ENCODE measurements at places on chromosomes 1 and 21.

GRCh38 chr1:53086491-53087070 is 24.6 kb downstream of the PODN start:
- DNase-seq = no peak

DNA sequence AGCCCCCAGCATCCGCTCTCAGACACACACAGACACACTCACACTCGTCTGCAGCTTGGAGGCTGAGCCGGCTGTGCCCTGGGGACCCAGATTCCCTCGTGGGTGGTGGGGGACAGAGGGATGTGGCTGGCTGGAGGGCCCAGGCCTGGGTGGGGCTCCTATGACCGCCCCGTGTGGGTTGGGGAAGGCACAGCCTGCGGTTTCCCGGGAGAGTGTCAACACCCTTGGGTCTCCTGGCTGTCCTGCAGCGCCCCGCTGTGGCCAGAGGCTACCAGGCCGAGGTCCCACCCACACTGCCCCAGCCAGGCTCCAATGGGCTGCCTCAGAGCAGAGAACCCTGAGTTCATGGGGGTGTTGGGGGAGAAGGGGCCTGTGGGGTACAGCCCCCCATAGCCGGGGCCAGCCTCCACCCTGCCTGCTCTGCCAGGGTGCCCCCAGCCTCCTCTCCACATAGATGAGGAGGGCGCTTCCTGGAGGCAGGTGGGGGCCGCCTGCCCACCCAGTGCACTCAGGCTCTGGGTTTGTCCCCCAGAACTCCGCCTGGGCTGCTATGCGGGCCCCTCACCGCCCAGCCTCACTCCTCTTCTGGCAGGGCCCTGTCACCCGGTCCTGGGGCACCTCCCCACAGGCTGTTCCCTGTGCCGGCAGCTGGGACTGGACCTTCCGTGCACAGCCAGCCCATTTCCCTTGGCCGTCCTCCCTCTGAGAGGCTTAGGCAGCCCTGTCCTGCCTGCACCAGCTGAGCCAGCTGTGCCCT is at the start of gene TTC34:
Gene TTC34 (minus strand): TSS at position 159 of the 757 bp plus-strand sequence. CDS start 866 bp downstream, outside the sequence.
- DNase-seq = peak; percentile 31

DNA sequence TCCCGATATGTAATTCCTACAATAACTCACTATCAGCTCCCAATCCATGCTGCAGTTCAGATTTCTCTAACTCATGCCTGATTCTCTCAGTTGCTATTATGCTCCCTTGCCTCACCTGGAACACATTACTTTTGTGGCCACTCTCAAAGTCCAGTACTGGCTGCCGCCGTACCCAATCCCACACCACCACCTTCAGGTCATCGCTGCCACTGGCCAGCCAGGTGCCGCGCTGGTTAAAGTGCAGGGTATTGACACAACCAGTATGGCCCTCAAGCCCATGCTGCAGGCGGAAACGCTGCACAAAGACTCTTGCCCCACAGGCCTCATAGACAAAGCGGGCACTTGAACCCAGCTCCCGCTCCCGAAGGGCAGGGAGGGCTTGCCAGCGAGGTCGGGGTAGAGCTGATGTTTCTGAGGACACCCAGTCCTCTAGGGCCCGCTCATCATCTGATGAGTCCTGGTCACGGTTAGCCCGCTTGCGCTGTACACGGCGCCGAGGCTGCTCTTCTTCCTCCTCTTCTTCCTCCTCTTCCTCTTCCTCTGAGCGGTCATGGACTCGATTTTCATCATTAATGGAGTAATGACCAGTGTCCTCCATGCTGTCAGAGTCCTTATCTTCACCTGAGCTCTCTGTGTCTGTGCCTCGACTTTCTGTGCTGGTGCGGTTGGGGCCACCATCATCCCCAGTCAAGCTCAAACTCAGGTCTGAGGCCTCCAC is 22.6 kb downstream of the DCAF8 start:
- DNase-seq = no peak

- no peak for DNase-seq
These were observed 146.7 kb downstream of the KCNT2 start for GRCh38 chr1:196461521-196461920.

- peak; percentile 47 for DNase-seq
These were observed 1.1 kb downstream of the AGTRAP start for GRCh38 chr1:11736746-11737639.

GRCh38 chr1:237025358-237026074 is 16.5 kb upstream of the RYR2 start:
- DNase-seq = no peak

GRCh38 chr21:45362748-45363145 is 42.2 kb upstream of the COL18A1 start:
- no peak for DNase-seq

DNA sequence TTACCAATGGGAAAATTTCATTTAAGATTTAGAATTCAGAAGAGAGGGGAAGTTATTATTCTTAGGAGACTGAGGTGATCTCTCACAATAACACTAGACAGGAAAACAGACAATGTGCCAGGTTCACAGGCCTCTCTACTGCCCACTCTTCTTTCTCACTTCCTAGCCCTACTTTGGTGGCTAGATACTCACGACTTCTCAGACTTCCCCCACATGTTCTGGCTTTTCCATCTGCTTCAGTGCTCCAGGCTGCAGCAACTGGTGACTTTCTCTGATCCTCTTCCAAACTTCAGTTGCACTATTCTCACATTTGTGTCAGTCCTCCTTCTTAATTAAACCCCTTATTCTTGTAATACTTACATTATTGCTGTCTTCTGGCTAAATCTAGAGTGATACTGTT is 208.7 kb upstream of the KCTD3 start:
- no peak for DNase-seq

- no peak for DNase-seq
These were observed 1.6 kb upstream of the ARTN start for GRCh38 chr1:43931711-43932660.

- no peak for DNase-seq
These were observed 3.2 kb upstream of the NBPF3 start for GRCh38 chr1:21436488-21437340.

GRCh38 chr1:169287280-169287679 is 80.3 kb downstream of the NME7 start:
- DNase-seq = no peak

GRCh38 chr1:186849826-186850225 is 21.1 kb downstream of the PLA2G4A start:
- DNase-seq = no peak

GRCh38 chr1:54989473-54989872 is 9.0 kb downstream of the TMEM61 start:
- no peak for DNase-seq

- no peak for DNase-seq
These were observed 221.3 kb upstream of the KCTD3 start for GRCh38 chr1:215345766-215346165.

DNA sequence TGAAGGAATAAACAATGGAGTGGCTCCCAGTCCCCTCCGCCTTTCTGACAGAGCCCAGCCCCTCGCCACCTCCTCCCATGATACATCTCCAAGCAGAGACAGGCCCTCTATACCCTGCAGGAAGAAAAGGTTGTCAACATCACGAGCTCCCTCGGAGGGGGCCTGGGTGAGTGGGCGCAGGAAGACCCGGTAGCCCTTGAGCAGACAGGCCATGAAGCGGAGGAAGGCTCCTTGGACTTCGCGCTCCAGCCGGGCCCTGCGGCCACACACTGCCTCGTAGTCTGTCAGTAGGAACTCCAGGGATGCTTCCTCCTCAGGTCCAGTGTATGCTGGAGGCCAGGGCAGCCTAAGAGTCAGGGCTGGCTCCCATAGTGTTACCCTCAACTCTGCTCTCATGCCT is 7.0 kb downstream of the DENND4B start:
- DNase-seq = no peak

GRCh38 chr21:44377922-44378645 is 24.7 kb downstream of the TRPM2 start:
- no peak for DNase-seq

GRCh38 chr1:206797534-206798383 is 25.5 kb upstream of the IL10 start:
- no peak for DNase-seq

DNA sequence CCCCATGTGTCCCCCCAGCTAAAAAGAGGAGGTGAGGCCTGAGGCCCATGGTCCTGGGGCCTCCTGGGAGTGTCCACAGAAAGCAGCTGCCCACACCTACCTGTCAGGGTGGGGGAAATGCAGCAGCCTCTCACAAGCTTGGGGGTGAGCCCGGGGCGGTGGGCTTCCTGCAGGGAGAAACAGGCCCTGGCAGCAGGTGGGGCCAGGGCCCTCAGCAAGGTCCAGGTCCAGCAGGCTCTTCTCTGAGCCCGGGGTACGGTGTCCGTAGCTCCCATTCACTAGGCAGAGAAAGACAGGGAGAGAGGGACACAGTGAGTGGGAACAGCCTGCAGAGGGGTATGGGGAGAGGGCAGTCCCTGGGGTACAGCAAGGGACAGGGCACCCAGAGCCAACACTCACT is 139.0 kb downstream of the GLIS1 start:
- no peak for DNase-seq

DNA sequence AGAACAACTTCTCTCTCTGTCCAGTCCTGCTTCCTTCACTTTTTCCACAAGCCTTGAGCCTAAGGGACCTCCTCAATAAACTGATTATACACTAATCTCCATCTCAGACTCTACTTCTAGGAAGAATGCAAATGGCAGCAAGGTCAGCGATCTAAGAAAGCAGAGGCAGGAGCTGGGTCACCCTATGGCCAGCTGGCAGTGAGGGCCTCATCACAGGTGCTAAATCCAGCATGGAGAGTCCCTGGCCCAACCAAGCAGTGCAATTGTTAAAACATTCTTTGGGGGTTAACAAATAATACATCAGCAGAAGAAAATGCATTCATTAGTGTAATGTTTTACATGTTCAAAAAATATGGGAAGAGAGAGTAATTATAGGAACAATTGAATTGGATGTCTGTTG is 416.0 kb downstream of the SIPA1L2 start:
- no peak for DNase-seq

DNA sequence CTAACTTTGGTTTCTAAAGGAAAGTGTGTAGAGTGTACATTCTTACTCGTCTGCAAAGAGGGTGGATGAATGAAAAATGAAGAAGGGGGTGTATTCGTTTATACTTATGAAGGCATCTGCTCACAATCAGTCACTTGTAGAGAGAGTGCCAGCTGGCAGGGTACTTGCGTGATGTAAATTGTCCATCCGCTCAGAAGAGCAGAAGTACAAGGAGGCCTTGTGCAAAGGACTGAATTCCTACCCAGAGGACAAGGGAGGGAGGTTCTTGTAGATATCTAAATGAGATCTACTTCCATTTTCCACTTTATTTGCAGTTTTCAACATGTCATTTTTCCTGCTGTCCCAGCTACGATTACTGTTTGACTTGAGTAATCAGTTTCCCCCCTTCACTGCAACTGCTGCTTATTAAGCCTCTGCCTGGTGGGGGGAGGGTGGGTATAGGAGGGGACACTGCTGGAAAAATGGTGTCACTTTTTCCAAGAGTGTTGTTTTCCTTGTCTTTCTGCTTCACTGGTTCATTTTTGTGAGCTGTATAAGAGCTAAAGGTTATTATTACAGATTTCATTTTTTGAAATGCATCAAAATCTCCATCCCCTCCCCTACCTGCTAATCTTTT is 67.3 kb downstream of the LAMC1 start:
- no peak for DNase-seq

DNA sequence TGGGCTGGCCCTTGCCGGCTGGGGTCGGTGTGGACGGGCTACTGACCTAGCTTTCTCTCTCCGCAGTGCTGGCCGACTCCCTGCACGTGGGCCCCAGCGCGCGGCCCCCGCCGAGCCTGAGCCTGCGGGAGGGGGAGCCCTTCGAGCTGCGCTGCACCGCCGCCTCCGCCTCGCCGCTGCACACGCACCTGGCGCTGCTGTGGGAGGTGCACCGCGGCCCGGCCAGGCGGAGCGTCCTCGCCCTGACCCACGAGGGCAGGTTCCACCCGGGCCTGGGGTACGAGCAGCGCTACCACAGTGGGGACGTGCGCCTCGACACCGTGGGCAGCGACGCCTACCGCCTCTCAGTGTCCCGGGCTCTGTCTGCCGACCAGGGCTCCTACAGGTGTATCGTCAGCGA is 34.9 kb downstream of the PTGFRN start:
- no peak for DNase-seq

GRCh38 chr1:3471356-3472087 is 17.1 kb downstream of the ARHGEF16 start:
- no peak for DNase-seq

DNA sequence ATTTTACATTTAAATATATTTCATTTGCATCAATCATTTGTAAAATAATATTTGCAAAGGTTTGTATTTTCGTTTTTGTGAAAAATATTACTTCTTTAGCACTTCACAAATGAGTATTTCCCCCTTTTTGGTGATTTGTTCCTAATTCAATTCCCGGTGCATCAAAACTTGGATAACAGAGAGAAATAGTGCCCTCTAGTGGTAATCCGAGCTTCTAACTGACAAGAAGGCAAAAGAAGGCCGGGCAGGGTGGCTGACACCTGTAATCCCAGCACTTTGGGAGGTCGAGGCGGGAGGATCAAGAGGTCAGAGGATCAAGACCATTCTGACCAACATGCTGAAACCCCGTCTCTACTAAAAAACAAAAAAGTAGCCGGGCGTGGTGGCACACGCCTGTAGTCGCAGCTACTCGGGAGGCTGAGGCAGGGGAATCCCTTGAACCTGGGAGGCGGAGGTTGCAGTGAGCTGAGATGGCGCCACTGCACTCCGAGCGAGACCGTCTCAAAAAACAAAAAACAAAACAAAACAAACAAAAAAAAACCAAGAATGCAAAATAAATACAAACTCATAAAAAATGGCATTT is 137.7 kb downstream of the COL11A1 start:
- DNase-seq = no peak

DNA sequence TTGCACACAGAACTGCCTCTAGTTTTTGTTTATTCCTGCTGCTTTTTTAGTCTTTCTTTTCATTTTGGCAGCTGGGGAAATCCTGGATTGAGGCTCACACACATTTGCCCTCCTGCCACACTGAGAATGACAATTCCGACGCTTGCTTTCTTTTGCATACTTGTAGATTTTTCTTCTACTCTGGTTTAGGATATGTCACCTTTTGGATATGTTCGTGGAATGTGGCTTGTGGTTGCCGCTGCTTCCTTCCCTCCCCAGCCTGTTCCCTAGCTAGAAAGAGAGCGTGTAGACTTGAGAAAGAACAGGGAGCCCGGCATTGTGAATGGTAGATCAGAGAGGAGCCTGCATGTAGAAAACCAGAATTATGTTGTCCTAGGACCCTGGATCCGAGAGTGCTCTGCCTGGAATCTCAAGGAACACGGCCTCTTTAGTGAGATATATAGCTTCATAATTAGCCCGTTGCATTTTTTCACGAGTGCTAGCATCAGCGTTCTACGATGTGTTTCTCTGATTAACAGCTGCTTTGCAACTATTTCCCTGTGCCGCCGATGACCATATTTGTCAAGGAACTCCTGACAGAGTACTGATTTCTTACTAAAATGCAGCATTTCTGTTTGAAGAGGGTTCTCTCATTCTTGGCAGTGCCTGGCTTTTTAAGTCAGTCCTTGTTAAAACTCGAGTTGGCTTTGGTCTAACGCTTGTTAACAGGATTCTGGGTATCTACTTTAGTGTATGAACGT is 56.2 kb downstream of the PEX14 start:
- DNase-seq = no peak

DNA sequence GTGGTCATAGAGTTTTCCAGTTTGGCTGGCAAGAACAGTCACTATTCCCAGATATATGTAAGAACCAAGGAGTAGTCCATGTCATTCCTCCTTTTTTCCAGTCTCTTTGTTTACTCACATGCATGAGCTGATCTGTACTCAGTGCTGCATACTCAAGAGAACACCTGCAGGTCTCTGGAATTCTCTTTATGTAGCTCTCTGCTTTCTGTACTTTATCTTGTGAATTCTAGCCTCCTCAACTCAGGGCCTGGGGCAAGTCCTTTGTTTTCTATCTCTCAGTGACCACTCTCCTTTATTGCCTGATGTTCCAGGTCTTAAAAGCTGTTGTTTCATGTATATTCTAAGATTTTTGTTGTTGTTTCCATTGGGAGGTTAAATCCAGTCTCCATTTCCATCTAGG is 478.9 kb downstream of the DPYD start:
- no peak for DNase-seq

Data from T-helper 2 cell treated with Interferon-gamma antibody and Interleukin-4, amounts not matched to agents 5 μg/mL and 100 μg/mL, for 36 hours (primary cell).